Fibroblast of skin of abdomen (primary cell): ENCODE measurements at places on chromosomes 1 and 21.

DNA sequence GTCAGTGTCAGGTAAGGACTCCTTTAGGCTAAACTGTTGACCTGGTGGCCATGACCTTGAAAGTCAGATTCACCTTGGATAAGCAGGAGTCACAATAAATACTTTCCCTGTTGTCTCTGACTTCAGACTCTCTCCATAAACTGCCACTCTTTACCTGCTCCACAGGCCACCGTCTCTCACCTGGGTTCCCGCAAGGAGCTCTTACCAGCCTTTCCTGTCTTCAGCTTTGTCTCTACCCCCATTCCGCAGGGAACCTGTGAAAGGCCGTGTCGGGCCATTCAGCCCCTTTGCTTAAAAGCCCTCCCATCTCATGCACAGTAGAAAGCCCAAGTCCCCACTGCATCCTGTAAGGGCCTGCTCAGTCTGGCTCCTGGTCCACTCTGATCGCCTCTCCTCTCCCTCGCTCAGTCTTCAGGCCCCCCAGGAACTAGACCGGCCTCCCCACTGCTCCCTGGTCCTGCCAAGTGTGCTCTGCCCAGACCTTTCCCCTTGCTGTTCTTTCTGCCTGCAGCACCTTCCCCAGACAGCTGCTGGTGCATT, 79.5 kb downstream of the ACTL8 start:
- DNase-seq = no peak

GRCh38 chr1:104780470-104781078, 1030.9 kb downstream of the AMY1C start:
- DNase-seq = peak; percentile 13

GRCh38 chr1:26020941-26021646, 481 bp upstream of the EXTL1 start:
- DNase-seq = no peak

- peak; percentile 89 for DNase-seq
Observed at GRCh38 chr1:155134880-155135414, 705 bp upstream of the SLC50A1 start.

- DNase-seq = no peak
Observed at GRCh38 chr1:27377760-27378495, 3.3 kb upstream of the FCN3 start.

GRCh38 chr1:36588972-36589371, 106.3 kb upstream of the CSF3R start:
- no peak for DNase-seq

- no peak for DNase-seq
Observed at GRCh38 chr1:178019208-178019607, 49.4 kb upstream of the SEC16B start.

- peak; percentile 43 for DNase-seq
Observed at GRCh38 chr1:66728021-66728420, 24.2 kb upstream of the DYNLT5 start.

DNA sequence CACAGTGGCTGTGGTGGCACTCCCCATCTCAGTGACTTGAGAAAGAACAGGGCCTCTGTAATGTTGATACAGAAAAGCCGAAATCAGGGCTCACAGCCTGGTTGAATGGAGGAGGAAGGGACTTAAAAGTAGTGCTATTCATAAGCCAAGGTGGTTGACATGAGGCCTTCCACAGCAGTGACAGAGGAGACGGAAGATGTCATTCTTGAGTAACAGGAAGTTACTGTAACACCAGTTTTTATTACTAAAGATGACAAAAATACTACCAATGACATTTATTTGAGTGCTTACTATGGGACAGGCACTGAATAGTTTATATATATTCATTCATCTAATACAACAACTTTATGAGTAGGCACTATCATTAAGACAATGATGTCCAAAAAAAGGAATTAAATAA, 52.8 kb upstream of the GNG12 start:
- DNase-seq = no peak

DNA sequence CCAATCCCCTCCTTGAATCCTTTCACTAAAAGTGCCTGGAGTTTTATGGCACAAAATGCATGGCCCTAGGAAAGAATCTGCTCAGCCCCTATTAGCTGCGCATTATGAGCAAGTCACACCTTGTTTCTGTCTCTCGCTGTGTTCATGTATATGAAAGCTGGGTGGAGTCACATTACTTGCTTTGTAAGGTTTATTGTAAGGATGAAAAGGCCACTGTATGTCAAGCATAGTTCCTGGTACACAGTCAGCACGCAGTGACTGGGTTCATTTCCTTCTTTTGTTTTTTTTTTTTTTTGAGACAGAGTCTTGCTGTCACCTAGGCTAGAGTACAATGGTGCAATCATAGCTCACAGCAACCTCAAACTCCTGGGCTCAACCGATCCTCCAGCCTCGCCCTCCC, 6.7 kb upstream of the SLC9A1 start:
- no peak for DNase-seq

GRCh38 chr21:27647921-27648320, 681.0 kb upstream of the ADAMTS5 start:
- DNase-seq = peak; percentile 13

DNA sequence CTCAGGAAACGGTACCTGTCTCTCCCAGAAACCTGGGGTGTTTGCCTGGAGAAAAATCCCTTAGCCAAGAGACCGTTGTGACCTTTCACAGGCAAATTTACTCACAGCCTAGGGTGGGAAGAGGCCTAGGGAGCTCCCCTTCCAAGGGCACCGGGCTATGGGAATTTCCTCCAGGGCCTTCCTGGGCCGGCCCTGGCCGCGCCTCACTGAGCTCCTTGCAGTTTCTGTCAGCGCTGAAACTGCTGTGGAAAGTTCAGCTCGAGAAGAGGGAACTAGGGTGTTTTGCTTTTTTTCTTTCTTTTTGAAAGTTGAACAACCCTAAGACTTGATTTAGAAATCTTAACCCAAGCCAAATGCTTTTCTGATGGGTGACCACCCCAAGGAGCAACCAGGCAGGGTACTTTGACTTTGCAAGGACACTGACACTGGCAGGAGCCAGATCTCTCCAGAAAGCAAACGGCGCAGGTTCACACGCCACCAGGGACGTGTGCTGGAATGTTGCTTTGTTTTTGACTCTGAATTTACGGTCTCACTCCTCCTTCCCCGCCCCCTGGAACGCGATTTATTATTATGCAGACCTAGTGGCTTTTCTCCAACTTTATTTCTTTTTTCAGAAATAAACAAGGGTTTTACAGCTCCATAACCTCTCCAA, 229.6 kb upstream of the JUN start:
- DNase-seq = peak; percentile 59

- peak; percentile 33 for DNase-seq
Observed at GRCh38 chr1:86913399-86913895, 479 bp downstream of the SELENOF start.

GRCh38 chr1:88549536-88549935, 134.5 kb upstream of the PKN2 start:
- DNase-seq = peak; percentile 24

DNA sequence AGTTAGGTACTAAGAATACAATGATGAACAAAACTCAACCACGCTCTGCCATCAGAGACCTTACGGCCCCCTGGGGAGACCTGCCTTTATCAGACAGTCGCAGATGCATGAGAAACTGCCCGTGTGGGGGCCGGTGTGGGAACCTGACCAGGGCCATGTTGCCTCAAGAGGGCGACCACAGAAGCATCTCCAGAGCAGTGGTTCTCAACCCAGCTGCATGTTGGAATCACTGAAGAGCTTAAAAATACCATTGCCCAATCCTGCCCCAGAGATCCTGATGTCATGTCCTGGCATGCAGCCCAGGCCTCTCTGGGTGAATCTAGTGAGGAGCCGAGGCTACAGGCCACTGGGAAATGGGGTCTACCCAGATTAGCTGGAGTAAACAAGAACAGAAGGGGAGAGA, 108.7 kb downstream of the PRDM2 start:
- peak; percentile 52 for DNase-seq

DNA sequence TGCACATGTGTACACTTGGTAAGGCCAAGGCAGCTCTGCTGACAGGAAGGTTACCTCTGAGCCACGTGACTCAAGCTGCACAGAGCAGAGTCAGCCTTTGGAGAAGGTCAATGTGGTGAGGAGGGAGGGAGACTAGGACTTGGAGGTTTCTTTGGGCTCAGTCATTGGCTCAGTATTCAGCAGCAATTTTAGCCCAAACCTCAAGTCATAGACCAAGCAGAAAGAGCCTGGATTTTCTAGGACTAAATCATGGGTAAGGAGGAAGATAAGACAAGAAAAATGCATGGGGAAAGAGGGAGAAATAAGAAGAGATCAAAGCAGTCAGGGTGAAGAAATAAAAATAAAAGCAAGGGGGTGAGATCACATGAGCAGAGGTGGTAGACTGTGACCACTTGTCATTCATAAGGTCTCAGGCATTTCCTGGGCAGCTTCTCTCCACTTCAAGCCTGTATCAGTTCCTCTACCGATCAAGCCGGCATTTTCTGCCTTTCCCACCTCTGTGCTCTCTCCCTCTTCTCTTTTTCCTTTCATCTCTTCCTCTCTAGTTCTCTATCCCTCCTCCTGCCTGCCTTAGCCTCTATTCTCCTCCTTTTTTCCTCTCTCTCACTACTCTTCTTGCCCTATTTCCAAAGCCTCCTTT, 51.7 kb upstream of the DUSP10 start:
- no peak for DNase-seq

DNA sequence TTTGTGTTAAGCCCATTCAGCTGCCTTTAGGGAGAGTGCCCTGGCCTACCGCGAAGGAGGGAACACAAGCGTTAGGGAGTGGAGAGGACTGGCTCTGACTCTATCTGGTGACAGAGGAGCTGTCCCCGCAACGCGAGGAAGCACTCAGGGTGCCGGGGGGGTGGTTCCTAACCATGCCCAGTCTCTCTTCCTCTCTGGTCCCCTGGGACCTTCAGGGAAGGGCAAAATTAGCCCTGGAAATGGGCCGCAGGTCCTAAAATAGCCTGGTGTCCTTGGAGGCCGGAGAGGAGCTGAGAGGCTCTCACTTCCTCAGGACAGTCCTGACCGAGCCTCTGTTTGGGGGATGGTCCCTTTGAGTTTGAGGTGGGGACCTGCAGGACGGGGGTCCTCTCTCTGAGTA, 5.8 kb downstream of the SLC45A1 start:
- DNase-seq = no peak

DNA sequence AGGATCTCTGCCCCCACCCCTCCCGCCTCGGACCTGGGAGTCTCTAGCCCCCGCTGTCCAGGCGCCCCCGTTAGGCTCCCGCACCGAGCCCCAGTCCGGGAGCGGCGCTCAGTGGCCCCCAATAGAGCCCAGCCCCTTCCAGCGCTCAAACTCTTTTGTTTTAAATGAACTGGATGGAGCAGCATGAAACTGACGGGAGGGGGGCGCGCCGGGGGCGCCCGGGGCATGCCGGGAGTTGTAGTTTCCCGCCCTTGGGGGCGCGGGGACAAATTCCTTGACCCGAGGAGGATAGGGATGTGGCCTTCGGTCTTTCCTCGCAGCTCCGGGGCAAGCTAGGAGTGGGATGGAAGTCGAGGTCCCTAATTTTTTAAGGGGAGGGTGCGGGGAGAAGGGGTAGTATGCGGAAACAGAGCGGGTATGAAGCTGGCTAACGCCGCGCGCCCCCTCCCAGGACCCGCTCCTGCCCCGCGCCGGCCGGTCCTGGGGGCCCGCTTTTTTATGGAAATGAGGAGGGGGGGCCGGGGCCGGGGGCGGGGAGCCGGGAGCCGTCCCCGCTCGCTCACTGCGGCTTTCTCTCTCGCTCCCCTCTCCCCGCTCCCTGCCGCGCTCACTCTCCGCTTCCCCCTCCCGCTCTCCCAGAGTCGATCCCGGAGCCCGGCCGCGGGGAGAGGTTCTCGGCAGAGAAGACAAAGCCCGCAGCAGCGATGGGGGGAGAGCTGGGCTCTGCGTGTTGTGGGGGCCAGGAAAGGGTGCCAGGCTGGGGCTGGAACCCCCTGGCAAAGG, at the start of gene MEX3A:
Gene MEX3A (minus strand): TSS at position 157 of the 783 bp plus-strand sequence. CDS start 467 bp downstream, outside the sequence.
- DNase-seq = peak; percentile 81

DNA sequence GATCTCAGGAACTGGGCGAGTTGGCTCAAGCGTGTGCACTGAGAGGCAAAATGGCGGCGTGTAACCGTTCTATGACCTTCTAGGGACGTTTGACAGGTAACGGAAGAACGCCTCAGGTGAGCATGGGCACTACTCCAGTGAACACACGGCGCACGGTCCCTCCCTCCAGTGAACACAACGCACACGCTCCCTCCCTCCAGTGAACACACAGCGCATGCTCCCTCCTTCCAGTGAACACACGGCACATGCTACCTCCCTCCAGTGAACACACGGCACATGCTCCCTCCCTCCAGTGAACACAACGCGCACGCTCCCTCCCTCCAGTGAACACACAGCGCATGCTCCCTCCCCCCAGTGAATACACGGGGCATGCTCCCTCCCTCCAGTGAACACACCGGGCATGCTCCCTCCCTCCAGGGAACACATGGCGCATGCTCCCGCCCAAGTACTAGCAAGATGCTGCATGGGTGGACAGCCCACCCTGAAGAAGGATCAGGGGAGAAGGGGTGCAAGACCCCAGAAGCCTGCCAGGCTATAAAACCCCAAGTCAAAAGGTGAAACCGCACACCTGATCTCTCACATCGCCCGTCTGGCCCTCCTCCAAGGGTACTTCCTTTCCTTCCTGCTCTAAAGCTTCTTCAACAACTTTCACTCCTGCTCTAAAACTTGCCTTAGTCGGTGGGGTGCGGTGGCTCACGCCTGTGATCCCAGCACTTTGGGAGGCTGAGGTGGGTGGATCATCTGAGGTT, 3.5 kb downstream of the C1orf159 start:
- no peak for DNase-seq

- peak; percentile 90 for DNase-seq
Observed at GRCh38 chr1:8661185-8662110, 156.0 kb downstream of the RERE start.

- DNase-seq = peak; percentile 9
Observed at GRCh38 chr1:182720463-182720862, 36.1 kb upstream of the RGS8 start.

DNA sequence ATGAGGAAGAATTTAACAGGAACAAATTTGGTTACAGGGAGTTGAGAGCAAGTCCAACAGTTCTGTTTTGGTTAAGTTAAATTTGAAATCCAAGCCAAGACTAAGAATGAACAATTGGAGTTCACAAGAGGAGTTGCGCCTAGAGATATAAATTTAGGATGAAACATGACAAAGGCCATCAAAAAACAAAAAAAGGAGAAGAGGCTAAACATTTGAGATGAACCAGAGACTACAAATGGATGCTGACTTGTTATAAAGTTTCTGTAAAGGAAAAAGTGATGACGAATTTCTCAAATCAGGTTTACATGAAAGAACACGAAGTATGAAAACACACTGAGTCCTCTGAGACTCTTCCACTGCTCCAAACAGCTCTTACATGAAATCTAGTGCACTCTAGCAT, 575.6 kb downstream of the SMYD3 start:
- DNase-seq = no peak

DNA sequence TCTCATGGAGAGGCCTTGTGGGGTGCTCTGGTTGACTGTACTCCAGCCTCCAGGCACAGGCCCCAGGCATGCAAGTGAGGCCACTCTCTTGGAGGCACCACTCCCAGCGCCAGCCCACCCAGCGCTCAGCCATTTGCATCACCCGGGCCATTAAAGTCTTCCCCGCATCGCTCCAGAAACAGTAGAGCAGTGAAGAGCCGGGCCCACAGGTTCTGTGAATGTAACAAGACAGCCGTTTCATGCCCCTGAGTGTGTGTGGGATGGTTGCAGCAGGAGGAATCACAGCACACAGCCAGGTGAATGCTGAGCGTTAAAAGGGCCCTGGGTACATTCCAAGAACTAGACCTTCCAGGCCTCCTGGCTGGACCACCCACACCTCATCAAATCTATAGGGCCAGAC, 19.0 kb upstream of the CD2 start:
- no peak for DNase-seq

GRCh38 chr1:157111396-157112165, 12.0 kb upstream of the ETV3L start:
- no peak for DNase-seq

GRCh38 chr1:16189003-16189402, 23.4 kb downstream of the ARHGEF19 start:
- no peak for DNase-seq
